ENCODE measurements at places on chromosomes 12 and 14. TPM values are rescaled to one million over a fixed set of nuclear protein-coding genes. Genes with fewer than 3 reads are reported as not detected.

The GLS2 gene
- total RNA-seq: 2.6 TPM

The BTBD6 gene
- 21.0 TPM for total RNA-seq

The AGAP2 gene
- total RNA-seq: 17.5 TPM

The PRH2 gene
- not detected for total RNA-seq

The GLIPR1 gene
- total RNA-seq: 45.4 TPM

The PLA2G1B gene
- total RNA-seq: not detected

The PRICKLE1 gene
- 4.5 TPM for total RNA-seq

The ACVRL1 gene
- not detected for total RNA-seq

The AKAP5 gene
- total RNA-seq: 4.3 TPM

The FAM181A gene
- not detected for total RNA-seq

The CDCA4 gene
- 11.7 TPM for total RNA-seq

The KRT82 gene
- not detected for total RNA-seq
